ENCODE measurements at places on chromosomes 12 and 14.
A peak's percentile ranks its signal among the peaks of the same experiment; 100 is the strongest.

GRCh38 chr12:66085998-66086397, 44.6 kb downstream of the LLPH start:
- no peak for DNase-seq

DNA sequence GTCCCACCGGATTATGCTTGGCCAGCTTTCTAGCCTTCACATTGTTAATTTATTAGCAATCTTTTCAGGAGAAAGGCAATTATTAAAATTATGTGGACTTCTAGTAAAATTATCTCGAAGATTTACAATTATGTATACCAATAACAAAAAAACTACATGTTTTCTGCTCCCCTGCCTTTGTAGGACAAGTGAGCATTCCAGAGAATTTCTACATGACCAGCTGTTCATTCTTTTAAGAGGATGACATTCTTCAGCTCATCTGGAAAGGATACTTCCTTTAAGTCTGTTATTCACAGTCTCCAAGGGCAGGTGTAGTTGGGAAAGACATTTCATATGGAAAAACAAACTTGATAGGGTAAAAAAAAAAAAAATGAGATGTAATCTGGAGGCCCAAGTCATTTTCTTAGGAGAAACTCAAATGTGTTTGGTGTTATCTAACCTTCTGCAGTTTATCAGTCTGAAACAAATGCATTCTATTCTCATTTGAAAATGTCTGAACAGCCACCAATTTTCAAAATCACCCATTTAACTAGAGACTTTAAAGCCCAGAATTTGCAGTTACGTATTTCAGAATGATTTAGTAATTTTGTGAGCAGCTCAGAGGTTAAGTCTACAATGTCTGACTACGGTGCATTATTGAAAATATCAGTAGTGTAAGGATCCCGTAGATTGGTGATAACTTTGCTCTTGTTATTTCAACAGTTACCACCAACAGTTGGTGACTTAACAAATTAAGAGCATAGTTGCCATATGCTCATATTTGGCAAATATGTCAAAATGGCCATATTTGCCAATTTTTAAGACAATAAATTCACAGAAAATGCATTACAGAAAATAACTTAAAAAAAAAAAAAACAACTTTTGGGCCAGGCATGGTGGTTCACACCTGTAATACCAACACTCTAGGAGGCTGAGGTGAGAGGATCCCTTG, 1.8 kb upstream of the PHLDA1 start:
- no peak for DNase-seq

GRCh38 chr14:52091928-52092327, 23.1 kb upstream of the NID2 start:
- no peak for DNase-seq

DNA sequence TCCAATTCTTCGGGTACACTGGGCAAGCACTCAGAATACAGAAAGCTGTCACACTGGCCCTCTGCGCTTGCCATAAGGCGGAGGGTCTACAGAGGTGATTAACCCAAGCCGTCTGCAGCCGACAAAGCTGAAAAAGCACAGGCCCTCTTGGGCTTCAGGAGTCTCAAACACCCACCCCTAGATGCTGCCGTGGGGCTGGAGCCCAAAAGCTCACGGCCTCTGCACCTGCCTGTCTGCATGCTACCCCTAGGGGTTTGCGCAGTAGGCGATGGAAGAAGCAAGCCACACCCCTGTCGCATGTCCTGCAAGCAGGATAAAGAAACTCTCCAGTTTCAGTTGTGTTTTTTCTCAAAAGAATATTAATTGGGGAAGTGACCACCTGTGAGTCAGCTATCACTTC, 118.8 kb upstream of the PLEKHA5 start:
- DNase-seq, result no peak

GRCh38 chr12:78584695-78585094, 279.9 kb upstream of the SYT1 start:
- peak; percentile 10 for DNase-seq

DNA sequence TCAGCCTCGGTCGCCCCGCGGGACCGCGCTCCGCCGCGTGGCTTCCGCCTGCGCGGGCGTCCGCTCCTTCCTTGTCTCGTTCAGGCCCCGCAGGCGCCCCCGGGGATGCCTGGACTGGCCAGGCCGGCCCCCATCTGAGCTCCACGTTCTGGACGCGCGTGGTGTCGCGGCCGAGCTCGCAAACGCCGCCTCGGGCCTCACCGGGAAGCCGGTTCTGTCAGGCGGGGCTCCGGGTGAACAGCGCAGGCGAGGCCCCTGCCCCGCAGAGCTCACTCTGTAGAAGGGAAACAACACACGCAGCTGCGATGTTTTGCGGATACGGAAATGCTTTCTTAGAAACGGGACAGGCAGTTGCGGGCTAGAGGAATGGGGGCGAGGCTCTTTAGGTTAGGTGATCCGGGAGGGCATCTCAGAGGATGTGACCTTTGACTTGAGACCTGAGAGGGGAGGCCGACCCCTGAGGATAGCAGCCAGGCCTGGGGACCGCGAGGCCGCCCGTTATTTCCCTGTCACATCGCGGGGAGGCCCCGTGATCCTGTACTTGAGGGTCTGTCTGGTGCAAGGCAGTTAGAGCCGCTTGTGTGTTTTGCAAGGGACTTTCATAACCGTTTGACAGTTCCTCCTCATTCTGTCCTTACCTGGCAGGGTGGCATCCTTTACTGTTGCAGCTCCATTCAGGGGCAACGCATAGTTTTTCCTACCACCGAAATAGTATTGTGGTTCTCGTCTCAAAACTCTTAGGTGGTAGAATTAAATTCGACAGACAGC, 584 bp downstream of the VRK1 start:
- DNase-seq, result no peak

GRCh38 chr12:41223600-41223999, 35.5 kb downstream of the PDZRN4 start:
- DNase-seq, result no peak

GRCh38 chr12:21818627-21819026, 44.1 kb upstream of the KCNJ8 start:
- DNase-seq, result no peak

DNA sequence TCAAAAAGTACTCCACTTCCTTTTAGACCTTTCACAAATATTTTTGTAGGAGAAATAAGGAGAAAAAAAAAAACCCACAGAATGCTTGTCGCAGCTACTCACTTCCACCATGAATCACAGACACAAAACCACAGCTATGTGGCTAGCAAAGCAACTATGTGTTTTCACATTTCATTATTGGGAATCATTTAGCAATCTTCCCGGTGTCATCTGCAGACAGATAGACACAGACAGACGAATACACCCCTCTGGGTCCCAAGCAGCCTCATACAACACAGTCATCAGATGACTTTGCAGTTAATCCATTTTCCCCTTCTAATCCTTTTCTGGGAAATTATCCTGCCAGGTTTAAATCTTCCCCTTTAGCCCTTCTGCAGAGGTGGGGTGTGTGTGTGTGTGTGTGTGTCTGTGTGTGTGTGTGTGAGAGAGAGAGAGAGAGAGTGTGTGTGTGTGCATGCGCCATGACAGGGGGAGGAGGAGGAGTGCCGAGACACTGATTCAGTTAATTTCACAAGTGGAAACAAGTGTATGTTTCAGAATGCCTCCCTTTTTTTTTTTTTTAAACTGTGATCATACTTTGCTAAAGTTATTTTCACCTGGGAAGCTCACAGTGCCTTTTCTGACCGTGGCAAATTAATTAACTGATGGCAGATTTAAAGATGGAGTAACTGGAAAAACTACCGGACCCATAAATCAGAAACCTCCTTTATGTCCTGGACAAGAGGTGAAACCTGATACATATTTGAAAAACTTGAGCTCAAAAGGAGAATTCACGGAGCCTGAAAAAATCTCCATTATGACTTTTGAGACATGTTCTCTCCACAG, 39.9 kb downstream of the LTBP2 start:
- DNase-seq, result no peak

DNA sequence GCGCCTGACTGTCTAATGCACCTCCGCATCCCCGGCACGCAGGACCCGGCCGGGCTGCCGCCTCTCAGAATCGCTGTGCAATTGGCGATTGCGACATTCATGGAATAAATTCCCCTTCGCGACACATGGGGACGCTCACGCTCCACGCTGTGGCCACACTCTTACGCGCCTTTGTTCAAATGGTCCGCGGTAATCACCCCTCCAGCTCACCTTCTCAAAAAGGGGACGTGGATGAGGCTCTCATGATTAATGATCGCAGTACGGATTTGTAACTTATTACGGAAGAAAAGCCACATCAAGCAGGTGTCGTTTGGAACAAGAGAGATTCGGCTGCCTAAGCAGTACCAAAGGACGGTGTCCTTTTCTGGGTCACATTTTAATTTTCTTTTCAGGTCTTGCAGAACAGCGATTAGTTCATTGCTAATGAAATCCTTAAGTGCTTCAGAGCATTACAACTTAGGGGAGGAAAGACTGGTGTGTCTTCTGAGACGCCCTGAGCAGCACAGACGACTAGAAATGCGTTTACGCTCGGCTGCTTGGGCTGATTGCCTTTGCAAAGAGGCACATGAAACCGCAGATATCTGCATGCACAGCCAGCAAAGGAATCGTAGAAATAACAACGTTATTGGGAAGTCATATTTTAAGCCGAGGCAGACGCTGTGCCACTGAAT, 37.3 kb upstream of the ADGRD1 start:
- peak; percentile 68 for DNase-seq

DNA sequence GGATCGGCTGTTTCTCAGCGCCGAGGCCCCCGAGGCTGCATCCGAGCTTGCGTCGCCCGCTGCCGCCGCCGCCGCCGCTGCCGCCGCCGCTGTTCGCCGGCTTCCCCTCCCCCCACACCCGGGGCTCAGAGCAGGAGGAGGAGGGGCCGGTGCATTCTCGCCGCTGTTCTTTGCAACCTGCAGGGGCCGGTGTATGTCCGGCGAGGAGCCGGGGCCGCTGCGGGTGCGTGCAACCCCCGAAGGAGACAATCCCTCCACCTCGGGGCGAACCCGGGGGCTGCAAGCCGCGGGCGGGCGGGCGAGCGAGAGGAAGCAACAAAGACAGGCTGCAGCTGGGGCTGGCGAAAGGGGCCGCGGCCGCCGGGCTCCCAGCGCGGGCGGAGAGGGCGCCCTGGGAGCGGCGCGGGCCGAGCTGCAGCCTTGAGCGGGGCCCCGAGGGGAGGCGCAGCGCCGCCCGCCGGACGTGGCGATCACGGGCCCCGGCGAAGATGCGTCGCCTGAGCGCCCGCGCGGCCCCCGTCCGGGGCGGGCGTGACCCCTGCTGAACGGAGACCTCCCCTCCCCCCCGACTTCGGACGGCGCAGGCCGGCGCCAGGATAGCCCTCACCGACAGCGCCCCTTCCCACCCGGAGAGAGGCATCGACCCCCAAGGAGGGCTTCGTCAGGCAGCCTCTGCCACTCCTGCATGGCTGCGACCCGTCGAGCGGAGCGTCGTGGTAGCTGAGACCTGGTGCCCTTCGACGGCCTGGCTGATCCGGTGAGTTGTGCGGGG, 702 bp downstream of the FAM222A start:
- peak; percentile 14 for DNase-seq

DNA sequence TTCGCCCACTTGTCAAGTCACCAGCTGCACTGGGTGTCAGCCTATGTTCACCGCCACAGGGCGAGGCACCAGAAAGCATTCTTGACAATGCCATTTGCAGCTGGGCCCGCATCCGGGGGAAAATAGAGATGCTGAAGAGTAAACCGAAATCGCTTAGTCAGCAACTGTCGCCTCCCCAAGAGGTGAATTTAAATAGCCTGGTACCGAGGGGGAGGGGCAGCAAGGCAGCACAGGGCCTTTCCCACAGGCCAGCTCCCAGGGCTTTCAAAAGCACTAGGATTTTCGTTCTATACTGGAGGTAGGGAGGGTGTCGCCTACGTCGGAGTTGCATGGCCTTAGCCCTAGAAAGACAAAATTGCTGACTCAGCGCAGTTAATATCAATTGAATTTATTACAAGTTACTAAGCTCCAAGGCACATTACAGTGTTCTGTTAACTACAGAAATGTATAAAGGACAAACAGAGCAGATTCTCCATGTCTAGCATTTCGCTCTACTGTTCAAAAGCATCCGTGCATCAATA, 4.3 kb downstream of the IRF2BPL start:
- peak; percentile 73 for DNase-seq

- DNase-seq, result no peak
Measured at GRCh38 chr12:6341417-6342139, at the start of gene TNFRSF1A. TNFRSF1A (minus strand) TSS chr12:6342076; CDS start chr12:6341814, 262 bp downstream.

- DNase-seq, result no peak
Measured at GRCh38 chr14:99664937-99665273, 19.2 kb upstream of the CYP46A1 start.

- DNase-seq, result no peak
Measured at GRCh38 chr12:120697344-120697743, 10.4 kb downstream of the MLEC start.

- DNase-seq, result no peak
Measured at GRCh38 chr12:120183211-120183631, 11.3 kb downstream of the GCN1 start.

DNA sequence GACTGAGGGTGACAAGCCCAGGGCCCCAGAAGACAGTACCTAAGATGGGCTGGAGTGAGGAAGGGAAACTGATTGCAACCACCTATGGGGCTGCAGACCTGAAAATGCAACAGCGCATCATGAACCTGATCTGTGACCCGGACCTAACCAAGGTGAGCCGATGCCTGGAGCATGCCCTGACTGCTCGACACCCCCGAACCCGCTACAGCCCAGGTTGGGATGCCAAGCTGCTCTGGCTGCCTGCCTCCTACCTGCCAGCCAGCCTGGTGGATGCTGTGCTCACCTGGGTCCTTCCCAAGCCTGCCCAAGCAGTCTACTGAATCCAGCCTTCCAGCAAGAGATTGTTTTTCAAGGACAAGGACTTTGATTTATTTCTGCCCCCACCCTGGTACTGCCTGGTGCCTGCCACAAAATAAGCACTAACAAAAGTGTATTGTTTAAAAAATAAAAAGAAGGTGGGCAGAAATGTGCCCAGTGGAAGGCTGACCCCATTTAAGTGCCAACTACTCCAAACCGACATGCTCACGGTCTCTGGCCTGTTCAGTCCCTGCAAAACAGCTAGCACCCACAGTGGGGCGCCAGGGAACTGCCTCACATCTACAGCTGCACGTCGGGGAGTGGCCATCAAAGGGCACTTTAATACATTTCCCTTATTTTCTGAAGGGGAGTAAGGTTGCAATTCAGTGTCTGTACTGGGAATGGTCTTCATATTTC, 4.2 kb downstream of the RDH5 start:
- peak; percentile 53 for DNase-seq

- DNase-seq, result no peak
Measured at GRCh38 chr12:14884458-14884878, 1.2 kb downstream of the MGP start.

DNA sequence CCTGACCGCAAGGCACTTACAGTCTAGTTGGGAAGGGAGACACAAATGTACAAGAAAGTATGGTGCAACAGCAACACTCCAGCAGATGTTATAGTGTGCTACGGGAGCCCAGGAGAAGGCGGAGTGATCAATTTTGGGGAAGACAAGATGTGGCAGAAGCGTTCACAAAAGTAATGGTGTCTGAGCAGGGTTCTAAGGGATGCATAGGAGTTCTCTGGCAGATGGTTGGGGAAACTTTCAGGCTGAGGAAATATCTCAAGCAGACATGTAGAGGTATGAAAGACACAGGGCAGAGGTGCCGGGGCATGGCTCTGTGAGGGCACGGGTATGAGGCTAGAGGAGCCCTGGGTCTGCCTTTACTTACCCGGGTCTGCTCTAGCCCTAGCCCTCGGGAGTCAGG, 5.1 kb upstream of the TNFRSF1A start:
- no peak for DNase-seq

GRCh38 chr12:19119440-19119839, 10.1 kb upstream of the PLEKHA5 start:
- DNase-seq, result no peak
